ENCODE measurements at places on chromosomes 12 and 14.

DNA sequence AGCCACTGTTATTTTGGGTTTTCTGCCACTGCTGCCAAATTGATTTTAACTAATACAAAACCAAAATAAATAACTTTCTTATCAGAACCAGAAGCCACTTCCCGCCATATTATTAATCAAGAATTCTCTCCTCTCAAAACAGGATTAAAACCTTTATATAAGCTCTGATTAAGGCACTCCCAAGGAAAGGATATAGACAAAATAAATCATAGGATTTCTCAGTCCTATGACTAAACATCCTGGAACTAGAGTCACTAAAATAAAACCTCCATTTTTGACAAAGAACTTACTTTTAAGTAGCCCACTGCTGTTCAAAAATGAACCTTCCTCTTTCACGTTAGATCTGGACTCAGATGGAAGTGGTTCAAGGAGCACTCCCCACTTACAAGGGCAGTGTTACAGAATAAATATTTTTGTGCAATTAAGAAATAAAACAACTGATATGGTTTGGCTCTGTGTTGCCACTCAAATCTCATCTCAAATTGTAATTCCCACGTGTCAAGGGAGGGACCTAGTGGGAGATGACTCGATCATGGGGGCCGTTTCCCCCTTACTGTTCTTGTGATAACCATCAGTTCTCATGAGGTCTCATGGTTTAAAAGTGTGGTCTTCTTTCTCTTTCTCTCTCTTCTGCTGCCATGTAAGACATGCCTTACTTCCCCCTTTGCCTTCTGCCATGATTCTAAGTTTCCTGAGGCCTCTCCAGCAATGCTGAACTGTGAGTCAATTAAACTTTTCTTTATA, 26.4 kb downstream of the GXYLT1 start:
- DNase-seq = no peak

DNA sequence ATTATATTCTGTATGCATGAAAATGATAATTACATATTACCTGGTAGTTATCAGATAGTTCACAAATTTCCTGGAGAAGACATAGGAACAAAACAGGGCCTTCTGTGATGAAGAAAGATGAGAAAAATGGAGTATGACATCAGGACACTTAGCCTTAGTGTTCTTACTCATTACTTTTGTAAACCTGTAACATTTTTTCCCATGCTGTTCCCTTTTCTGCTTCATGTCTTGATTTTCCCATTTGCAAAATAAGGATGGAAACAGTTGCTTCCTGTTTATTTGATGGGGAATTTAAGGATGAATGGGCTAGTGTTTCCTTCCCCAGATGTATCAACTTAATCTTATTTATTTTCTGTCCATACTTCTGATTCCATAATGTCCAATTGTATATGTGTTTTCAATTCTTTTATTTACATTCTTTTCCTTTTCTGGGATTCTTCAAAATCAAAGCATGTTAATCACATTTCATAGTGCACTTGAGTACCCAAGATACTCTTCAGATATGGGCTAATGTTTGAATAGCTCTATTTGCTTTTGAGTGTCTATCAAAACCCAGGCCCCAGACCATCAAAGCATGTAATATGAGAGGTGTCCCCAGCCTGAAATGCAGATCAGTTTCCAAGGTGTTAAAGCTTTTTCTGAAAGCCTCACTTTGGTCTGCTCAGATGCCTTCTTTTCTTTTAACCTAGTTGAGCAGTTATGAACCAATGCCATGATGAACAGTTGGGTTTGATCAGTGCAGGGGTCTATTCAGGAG, 260.5 kb downstream of the RAD51B start:
- no peak for DNase-seq

- DNase-seq = no peak
These were observed 1.4 kb upstream of the P2RX2 start for GRCh38 chr12:132617135-132617701.

- DNase-seq = no peak
These were observed 283.5 kb downstream of the KSR2 start for GRCh38 chr12:117685110-117685926.

- no peak for DNase-seq
These were observed 63.9 kb downstream of the KLHL28 start for GRCh38 chr14:44897845-44898151.

DNA sequence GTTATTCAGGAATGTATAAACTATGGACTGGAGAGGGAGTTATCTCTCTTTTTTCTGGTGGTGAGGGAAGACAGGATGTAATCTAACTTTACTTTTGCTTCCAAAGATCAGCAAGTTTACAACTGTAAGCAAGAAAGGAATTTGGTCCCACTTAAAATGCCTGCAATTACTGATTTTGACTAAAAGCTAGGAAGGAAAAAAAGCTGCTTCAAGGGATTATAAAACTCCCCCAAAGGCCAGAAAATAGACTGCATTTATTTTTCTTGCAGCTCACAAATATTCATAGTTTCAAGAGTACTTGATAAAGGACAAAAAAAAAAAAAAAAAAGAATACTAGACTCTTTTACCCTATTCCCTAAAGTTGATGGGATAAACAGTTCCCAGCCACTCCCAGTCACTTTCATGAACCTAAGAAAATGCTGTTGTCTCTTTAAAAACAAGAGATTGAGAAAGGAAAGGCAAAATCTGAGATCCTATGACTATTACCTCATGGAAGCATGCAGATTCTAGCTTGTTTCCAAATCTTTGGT, 128.7 kb upstream of the BMP4 start:
- DNase-seq = no peak

DNA sequence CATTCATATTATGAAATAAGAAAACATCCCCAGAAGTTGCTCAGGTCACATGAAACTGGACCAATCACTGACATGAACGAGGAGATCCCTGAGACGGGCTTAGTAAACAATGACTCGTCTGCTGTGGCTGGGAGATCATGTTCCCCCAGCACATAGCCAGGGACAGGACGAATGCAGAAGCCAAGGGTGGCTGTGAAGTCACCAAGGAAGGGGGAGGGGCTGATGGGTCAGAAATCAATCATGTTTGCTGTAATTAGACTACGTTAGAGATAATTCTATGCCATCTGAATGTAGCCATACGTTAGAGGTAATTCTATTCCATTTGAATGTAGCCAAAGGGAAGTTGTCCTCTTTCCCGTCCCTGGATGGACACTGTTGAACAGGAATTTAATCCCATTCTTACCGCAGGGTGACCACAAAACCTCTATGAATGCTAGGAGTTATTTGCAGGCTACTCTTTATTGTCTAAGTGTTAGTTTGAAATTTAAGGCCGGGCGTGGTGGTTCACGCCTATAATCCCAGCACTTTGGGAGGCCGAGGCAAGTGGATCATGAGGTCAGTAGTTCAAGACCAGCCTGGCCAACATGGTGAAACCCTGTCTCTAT, 332.9 kb downstream of the TMEM132D start:
- DNase-seq = no peak

DNA sequence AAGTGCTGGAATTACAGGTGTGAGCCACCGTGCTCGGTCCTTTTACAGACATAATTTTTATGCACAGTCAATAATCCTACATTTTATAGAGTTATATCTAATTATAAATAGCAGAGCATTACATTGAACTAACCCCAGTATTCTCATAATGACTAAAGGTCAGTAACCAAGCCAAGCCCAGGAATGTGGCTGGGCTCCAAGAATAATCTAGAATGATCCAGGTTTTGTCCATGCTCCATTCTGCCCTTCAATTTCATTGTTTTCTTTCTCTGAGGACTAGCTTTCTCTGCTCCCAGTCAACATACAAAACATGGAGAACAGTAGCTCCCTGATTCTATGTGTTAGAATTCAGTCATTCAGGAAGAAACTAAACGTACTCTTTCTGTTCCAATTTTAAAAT, 92.1 kb upstream of the KRR1 start:
- DNase-seq = no peak

DNA sequence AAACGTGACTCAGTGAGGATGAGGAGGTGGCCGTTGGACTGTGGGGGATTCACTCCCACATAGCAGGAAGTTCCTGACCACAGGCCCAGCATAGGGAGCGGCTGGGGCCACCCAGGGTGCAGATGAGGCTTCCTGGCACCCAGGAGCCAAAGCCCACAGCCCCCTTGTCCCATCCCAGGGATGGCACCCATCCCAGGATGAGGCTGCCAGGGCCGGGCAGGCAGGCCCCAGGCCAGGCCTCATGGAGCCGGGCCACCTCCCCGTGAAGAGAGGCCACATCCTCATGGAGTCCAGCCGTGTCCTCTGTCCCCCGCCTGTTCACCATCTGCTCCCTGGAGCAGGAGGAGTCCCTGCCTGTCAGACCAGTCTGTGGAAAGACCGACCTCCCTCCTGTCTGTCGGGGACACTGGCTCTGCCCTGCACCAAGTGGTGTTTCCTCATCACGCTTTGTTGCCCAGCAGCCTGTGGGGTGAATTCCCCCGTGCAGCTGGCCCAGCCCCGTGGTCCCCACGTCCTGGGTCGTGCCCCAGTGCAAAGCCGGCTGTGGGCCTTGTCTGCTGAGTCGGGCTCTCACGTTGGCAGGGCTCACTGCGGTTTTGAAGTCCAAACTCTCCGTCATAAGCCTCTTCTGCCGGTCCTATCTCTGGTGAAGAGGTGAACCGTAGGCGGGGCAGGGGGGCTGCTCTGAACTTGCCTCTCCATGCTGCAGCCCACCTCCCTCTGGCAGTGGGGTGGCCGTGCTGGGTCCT, 24.5 kb downstream of the MMP17 start:
- no peak for DNase-seq

DNA sequence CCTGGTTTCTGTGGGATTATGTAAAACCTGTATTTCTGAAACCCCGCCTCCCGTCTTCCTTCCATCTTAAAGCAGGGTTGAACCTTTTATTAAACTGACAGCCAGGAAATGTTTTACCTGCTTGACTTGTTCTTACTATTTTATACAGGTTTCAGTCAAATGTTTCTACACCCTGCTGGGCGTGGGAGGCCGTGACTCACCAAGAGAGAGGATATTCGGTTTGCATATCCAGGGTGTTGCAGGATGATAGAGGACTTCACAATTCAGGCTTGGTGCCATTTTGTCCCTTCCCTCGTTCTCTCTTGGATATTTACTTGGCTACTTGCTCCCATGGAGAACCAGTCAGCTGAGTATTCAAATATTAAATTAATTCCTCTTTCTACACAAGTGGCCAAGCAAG, 69.7 kb downstream of the ARF6 start:
- no peak for DNase-seq

DNA sequence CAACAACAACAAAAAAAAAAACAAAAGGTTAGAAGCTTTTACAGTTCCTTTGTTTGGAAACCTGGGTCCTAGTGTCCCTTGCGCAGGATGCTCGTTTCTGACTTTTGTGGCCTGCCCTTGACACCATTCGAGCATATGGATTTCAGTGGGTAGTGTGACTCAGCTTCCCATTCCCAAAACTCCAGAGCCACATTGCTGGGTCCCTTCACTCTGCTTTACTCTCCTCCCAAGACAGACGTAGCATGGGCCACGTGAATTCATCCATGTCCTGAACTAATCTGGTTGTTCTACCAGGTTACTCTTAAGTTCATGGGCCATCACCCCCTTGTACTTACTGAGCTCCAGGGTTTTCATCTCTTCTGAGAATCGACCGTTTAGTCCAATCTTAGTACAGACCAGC, 68.0 kb upstream of the MAX start:
- no peak for DNase-seq

DNA sequence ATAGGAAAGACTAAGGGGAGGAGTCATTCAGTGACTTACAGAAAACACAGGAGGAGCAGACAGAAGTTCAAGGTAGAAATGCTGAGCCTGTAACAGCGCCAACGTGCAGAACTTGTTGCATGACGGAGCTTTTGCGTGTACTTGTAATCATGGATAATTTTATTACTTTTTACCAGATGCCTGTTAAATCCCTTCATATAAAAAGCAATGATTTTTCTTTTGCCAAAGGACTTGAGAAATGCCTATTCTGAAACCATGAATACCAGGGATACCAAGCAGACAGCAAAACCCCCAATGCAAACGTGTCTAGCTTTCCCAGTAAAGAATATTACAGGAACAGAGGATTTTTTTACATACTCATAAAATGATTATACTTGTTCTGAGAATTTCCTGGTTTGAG, 163.6 kb upstream of the GSC start:
- no peak for DNase-seq

- no peak for DNase-seq
These were observed 40.0 kb downstream of the TSPAN9 start for GRCh38 chr12:3117144-3117581.

- DNase-seq = no peak
These were observed 8.7 kb downstream of the TCTN1 start for GRCh38 chr12:110622582-110622981.

DNA sequence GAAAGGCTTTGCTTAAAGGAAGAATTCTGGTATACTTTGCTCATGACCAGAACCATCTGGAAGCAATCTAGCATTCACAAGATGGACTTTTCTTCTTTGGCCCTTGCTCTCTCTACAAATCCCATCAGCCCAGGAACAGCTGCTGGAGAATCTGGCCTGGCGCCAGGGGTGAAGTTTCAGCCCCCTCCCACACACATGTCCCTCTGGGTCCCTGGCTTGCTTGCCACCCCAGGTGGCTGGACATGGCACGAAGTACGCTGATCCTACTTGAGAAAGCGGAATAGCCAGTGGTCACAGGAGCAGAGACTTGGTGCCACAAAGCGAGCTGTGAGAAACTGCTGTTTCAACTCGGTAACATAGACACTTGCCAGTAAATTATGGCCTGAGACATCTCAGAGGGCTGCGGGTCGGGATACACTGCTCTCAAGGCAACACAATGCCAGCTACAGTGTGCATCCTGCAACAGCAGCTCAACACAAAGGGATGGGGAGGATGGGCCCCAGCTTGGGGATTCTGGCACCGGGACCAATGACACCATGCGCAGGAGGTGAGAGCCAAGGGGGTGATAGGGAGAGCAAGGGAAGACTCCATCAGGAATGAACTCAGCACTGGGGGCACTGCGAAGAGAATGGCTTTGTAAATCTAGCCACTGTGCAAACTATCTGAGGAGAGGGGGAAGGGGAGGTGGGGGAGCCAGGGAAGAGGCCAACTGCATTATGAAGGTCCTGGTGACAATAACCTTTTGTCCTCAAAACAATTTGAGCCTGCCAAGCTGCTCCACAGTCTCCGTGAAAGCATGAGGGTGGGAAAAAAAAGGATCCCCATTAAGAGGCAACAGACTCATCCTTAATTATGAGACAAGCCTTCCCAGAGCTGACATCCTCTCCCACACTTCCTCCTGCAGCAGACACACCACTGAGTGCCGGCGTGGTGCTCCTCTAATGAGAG, 219.9 kb downstream of the PPM1H start:
- DNase-seq = no peak

DNA sequence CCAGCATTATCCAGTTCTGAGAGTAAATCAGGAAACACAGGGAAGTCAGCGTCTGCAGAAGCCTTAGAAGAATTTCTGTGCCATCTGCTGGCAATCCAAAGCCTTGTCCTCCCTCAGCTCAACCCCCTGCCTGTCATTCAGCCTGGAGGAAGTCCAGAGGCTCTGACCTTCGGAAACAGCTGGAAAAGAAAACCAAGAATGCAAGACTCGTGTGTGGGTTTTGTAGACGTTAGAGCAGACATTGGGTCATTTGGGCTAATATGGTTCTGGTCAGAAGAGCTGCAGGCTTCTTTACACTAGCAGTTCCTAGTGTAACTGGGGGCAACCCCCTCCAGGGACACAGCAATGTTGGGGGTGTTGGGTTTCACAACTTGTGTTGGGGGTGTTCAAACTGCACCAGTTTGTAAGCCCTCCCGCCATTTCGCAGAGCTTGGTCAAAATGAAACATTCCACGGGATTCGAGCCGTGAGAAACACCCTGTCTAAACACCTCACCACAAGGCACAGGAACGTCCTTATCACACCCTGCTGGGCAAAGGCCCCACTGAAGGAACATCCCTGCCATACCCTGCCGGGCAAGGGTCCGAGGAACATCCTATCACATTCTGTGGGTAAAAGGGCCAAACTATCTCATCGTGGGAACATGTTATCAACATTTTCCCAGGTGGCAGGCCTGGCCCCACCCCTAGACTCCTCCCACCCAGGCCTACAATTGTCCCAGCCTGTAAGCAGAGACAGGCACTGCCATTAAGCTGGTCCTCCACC, 21.0 kb upstream of the SERPINA4 start:
- no peak for DNase-seq

All from CD4-positive, alpha-beta T cell treated with Interleukin-15 for 1 hour (primary cell).